ENCODE measurements at places on chromosomes 2 and 18. TPM values are rescaled to one million over a fixed set of nuclear protein-coding genes. Genes with fewer than 3 reads are reported as not detected.

TEKT4 gene
- not detected for total RNA-seq

WIPF1 gene
- total RNA-seq, result 24.2 TPM

UGT1A7 gene
- total RNA-seq, result 1.3 TPM

ABCB11 gene
- not detected for total RNA-seq

DCDC2C gene
- not detected for total RNA-seq

GKN1 gene
- not detected for total RNA-seq

MROH2A gene
- total RNA-seq, result 2.5 TPM

GALNT3 gene
- 8.7 TPM for total RNA-seq

AQP12B gene
- total RNA-seq, result not detected

All from tongue (tissue), 3 donors.